Stimulated activated naive CD8-positive, alpha-beta T cell treated with anti-CD3 and anti-CD28 coated beads, Interleukin-15, amount 100 ng/mL, for 72 hours (primary cell): ENCODE measurements at places on chromosomes 3 and 15.

DNA sequence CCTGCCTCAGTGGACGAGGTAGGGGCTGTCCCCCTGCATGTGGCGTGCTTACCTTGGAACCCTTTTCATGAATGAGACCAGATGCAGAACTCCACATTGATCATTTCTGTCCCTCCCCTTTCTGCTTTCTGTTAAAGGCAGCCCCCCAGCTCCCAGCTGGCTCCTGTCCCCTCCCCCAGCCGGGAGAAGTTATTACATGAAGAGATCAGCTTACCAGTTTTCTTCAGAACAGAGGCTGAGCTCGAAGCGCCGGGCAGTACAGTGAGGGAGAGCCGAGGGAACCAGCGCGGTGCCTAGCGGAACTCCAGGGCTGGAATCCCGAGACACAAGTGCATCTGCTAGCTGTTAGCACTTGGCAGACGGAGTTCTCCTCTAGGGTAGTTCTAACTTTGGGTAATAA, 263.3 kb upstream of the NR2E3 start:
- no peak for DNase-seq

DNA sequence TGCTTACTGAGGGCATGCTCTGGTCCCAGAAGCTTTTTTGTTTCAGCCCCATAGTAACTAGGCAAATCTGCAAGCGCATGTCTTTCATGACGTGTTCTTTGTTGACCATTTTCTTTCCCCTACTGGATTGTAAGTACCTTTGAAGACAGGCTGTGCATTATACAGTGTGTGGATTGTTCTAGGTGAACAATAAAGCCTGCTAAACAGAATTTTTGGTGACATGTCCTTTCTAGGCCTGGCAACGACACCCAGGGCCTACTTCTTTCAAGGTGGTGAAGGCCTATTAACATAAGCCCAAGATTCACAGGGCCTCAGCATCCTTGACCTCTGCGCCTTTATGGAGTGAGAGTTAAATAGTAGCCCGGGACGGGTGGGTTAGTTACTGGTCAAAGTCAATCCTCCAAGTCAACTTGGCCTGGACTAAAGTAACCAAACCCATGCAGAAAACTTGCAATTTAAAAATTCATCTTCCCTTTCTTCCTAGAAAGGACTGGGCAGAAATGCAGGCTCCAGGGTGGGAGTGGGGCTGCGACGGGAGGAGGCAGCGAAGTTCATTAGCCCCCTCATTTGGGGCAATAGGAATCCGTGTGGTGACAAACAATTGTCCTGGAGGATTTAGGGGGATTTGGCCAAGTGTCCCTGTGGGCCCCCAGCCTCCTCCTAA, 37.6 kb upstream of the TRIM71 start:
- no peak for DNase-seq

GRCh38 chr15:65695081-65695480, 73.3 kb downstream of the SLC24A1 start:
- no peak for DNase-seq

DNA sequence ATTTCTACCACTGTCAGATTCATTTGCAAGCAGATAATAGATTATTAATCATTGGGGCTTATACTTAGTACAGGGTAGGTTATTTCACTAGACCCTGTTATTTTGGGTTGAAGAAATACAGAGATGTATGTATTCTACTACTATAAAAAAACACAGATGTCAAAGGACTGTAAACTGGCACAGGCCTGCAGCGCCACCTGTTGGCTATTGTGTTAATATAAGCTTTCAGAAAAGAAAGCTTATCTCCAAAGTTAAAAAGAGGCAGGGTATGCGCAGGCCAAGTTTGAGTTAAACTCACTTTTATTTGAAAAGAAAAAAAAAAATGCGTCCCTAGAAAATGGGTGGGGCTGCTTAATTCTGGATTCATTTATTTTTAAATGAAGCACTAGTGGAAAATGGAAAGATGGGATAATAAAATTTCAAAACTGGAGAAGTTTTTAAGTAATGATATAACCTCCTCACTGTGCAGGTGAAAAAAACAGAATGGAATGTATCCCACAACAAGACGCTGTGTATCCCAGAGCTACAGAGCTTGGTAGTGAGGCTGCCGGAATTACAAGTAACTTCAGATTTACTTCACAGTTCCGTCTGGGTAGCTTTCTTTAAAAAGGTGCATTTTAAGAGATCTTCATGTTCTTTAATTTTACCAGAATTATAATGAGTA, 407.2 kb upstream of the TGFBR2 start:
- DNase-seq: peak; percentile 51

GRCh38 chr3:13080026-13080425, 6.8 kb upstream of the IQSEC1 start:
- no peak for DNase-seq

- no peak for DNase-seq
Measured at GRCh38 chr3:33901862-33902563, 103.6 kb downstream of the PDCD6IP start.

GRCh38 chr3:100210772-100211135, 50.0 kb upstream of the TBC1D23 start:
- DNase-seq: no peak

GRCh38 chr15:54045397-54045796, 67.2 kb downstream of the UNC13C start:
- DNase-seq: no peak

GRCh38 chr3:4551051-4551711, 58.0 kb downstream of the ITPR1 start:
- no peak for DNase-seq

DNA sequence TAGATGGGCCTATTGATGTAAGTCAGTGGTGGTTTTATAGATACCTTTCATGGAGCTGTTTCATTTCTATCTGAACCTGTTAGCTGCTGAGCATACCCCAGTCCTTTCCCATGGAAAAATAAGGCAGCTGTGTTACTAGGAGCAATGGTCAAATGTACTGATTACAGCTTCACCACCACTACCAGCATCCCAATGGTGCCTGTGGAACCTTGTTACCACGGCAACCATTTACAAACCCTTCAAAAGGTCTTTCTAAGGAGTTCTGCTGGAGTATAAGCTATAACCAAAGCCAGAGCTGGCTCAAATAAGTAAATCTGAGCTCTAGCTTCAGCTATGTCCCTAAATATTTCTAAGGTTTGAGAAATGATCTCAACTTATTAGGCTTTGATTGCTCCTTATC, 133.4 kb upstream of the ACP3 start:
- DNase-seq: no peak

GRCh38 chr3:37668431-37668817, 193.3 kb upstream of the CTDSPL start:
- DNase-seq: no peak

DNA sequence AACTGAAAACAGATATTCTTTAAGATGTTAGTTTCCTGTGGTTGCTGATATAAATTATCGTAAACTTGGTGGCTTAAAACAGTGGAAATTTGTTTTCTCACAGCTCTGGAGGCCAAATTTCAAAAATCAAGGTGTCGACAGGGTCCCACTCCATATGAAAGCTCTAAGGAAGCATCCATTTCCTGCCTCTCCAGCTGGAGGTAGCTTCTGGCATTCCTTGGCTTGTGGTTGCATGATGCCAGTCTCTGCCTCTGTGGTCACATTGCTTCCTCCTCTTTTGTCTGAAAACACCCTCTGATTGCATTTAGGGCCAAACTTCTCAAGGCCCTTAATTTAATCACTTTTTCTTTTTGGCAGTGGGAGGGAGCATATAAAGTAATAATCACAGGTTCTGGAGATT, 96.8 kb downstream of the PPM1L start:
- no peak for DNase-seq

- DNase-seq: no peak
Measured at GRCh38 chr15:58291848-58292247, 139.9 kb upstream of the LIPC start.

- no peak for DNase-seq
Measured at GRCh38 chr3:41943311-41943843, 18.5 kb downstream of the ULK4 start.

DNA sequence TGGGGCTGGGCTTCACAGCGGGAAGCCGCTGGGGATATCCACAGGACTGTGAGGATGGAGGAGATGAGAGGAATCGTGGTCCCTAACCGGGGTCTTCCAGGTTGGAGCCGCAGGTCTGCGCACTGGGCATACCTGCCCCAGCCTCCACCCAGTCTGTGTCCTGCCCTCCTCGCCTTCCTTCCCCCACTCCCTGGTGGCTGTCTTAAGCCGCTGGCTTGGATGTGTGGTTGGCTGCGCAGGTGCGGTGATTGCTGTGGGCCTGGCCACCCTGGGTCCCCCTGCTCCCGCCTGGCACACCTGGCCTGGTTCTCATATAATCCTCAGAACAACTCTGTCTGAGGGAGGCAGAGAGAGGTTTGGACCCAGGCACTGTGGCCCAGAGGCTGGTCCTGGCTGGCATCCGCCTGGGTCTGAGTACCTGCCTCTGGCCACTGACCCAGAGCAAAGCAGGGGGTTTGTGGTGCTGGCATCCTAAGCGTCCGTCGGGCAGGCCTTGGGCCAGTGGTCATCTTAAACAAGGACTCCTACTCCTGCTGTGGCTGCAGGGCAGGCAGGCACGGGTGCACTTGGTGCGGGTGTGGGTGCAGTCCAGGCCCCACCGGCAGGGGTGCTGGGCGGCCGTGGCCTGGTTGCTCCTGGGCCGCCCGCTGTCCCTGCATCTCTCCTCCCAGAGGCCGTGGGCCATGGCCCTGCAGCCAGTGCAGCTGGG, 18.7 kb downstream of the PLXNA1 start:
- no peak for DNase-seq

GRCh38 chr3:59424268-59425010, 374.6 kb upstream of the CFAP20DC start:
- DNase-seq: no peak

GRCh38 chr3:28243424-28244106, 2.1 kb downstream of the CMC1 start:
- no peak for DNase-seq

- no peak for DNase-seq
Measured at GRCh38 chr15:34682674-34683073, 72.1 kb downstream of the GJD2 start.

- DNase-seq: no peak
Measured at GRCh38 chr3:195040094-195040493, 230.9 kb downstream of the XXYLT1 start.

DNA sequence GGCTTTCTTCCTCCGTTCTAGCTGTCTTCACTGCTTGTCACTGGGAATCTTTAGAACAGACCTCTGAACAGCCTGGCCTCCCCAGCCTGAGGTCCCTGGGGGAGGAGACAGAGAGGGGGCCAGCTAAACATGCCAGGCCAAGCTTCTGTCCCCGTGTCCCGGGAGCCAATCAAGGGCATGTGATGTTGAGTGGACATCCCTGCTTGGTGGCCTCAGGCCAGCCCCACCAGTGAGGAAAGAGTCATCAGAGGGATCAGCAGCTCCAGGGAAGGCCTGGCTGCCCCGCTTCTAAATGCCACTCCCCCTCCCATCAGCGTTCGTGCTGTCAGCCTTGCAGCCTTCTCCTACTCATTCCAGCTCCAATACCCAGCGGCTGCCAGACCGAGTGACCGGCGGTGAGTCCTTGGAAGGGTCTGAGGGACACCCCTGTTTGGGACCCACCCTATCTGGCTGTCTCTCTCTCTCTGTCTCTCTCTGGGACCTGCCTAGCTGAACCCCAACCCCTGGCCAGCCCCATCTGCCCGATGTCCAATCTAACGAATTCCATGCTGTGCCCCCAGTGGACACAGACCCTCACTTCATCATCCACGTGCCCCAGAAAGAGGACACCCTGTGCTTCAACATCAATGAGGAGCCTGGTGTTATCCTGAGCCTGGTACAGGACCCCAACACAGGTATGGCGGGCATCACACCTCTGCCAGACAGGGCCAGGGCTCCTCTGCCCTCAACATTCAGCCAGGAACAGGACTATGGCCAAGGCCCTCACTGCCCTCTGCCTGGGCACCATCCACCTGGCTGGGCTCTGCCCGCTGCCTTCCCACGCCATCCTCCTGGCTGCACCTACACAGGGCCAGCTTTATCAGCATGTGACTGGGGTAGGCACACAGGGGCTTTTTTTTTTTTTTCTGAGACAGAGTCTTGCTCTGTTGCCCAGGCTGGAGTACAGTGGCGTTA, 6.6 kb upstream of the ITIH3 start:
- DNase-seq: no peak

- DNase-seq: no peak
Measured at GRCh38 chr3:146162561-146162960, 1.6 kb upstream of the PLOD2 start.

GRCh38 chr3:61853912-61854311, 292.5 kb downstream of the PTPRG start:
- DNase-seq: no peak

DNA sequence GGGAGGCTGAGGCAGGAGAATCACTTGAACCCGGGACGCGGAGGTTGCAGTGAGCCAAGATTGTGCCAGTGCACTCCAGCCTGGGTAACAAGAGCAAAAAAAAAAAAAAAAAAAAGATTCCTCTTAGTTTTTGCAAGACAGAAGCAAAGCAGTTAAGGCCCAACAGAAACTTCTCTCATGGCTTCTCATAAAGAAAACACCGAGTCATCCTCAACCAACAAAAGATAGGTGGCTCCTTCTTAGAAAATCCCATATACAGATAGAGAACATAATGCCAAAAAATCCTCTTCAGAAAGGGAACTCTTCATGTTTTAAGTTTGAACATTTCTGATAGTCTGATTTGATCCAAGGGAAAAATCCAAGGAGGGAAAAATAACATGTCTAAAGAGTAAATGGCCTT, 12.5 kb upstream of the SKIL start:
- DNase-seq: no peak

GRCh38 chr15:35306361-35306981, 221.4 kb upstream of the NANOGP8 start:
- no peak for DNase-seq

GRCh38 chr15:81274931-81275707, 48.8 kb downstream of the STARD5 start:
- DNase-seq: peak; percentile 82

DNA sequence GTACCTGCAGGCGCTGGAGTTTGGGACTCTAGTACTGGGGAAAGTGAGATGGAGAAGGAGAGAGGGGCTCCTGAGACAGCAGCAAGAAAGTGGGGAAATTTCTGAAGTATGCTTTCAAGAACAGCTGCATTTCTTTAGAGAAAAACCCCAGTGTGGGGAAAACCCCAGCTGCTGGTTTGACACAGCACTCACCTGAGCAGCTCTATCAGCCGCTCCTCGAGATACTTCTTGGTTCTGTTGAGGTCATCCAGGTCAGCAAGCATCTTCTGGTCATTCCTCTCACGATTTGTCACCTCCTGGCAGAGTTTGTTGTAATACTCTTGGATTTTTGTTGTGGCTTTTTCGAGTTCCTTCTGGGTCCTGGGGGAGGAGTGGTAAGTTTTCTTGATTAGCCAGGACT, 18.8 kb downstream of the CXCR6 start:
- peak; percentile 58 for DNase-seq

DNA sequence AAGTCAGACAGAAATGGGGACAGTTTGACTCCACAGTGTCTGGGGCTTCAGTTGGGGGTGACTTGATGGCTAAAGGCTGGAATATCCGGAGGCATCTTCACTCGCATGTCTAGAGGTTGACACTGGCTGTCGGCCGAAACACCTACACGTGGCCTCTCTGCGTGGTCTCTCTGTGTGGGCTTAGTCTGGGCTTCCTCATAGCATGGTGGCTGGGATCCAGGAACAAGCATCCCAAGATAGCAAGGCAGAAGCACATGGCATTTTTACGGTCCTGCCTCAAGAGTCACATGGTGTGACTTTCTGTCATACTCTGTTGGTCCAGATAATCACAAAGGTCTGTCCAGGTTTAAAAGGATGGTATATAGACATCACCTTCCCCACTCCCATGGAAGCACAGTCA, 34.5 kb downstream of the MAGI1 start:
- DNase-seq: no peak

GRCh38 chr3:43732747-43733425, 42.1 kb downstream of the ABHD5 start:
- DNase-seq: no peak
